ENCODE measurements at places on chromosomes 12 and 14.

- DNase-seq, result no peak
Measured at GRCh38 chr12:33830070-33830469, 192.2 kb upstream of the ALG10 start.

GRCh38 chr14:93160353-93160801 lies 24.3 kb downstream of the MOAP1 start:
- DNase-seq, result no peak

- DNase-seq, result no peak
Measured at GRCh38 chr14:67952381-67952780, 132.8 kb downstream of the RAD51B start.

DNA sequence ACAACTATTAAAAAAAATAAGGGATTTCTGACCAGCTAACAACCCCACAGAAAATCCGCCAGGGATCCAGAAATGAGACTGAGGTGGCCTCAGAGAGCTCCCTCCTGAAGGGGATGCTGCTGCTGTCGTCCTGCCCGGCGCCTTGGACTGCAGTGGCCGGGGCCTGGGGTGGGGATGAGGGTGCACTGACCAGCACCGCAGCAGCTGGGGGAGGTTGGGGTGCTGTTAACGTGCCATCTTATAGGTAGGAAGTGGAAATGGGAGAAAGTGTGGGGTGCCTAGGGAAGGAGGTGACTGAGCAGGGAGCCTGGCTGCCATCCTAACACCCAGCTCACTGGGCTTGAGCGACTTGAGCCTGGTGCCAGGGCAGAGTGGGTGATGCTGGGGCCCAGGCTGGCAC lies 32.0 kb downstream of the DDX11 start:
- DNase-seq, result no peak

- no peak for DNase-seq
Measured at GRCh38 chr12:39301422-39301821, 141.5 kb downstream of the KIF21A start.

GRCh38 chr12:14264316-14264715 lies 101.2 kb upstream of the ATF7IP start:
- DNase-seq, result no peak

DNA sequence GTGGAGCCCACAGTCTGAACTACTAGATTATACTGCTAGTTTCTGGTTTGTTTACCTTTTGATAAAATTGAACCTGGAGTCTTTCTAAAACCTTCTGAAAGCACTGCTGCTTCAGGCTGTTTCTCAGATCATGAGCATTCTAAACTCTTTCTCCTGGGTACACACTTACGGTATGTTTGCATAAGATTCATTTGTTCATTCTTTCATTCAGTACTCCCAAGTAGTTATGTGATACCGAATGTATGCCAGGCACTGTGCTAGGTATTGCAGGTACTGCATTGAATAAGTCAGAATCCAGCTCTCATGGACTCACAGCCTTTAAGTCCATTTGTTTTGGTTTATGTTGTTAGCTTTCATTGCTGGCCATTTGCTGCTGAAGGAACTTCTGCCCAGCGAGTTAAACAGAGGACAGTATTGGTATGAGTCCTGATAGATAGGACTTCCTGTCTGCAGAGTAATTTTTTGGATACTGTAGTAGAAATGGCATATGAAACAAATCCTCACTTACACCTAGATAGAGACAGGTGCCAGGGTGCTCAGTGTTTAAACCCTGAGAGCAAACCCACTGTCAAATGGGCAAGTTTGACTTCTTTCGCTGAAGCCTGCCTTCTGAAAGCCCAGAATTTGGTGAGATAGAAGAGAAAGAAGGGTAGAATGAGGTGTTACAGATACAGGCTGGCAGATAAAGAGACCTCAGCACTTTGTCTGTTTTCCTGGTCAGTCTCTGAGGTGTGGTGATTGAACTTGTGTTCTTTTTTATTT lies 2.1 kb downstream of the SUSD6 start:
- DNase-seq, result no peak

DNA sequence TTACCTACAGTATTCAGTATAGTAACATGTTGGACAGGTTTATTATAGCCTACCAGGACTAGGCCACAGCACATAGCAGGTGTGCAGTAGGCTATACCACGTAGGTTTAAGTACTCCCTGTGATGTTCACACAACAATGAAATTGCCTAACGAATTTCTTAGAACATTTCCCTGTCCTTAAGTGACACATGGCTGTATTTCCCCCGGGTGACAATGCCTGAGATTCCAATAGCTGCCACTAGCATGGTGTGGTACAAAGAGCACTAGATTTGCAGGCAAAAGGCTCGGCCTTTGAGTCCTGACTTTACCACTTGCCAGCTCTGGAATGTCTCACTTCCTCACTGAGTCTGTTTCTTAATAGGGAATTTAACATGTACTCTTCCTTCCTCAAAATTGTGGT lies 19.7 kb downstream of the PTPN21 start:
- DNase-seq, result no peak

DNA sequence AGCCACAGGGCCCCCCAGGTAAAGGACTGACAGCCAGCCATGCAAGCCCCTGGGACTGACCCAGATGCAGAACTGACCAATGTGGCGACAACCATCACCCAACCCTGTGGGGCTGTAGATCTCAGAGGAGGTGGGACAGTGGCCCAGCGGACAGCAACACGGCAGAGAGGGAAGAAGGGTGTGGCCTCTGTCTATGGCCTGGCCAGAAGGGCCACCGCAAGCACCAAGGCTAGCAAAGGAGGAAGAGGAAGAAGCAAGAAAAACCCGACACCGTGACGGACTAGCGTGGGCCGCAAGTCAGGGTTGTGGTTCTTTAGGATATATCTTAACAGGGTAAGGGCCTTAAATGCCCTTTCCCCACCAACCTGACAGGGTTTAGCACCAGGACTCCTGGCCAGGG lies 71.2 kb downstream of the ITPK1 start:
- DNase-seq, result no peak

- DNase-seq, result no peak
Measured at GRCh38 chr14:72597252-72598233, 296.4 kb downstream of the DPF3 start.

GRCh38 chr14:88364710-88365413 lies 20.6 kb upstream of the SPATA7 start:
- DNase-seq, result no peak

- no peak for DNase-seq
Measured at GRCh38 chr14:96754162-96754844, 42.9 kb upstream of the VRK1 start.

Data from epithelial cell of prostate (primary cell).